ENCODE measurements at places on chromosomes 4 and X. TPM values are rescaled to one million over a fixed set of nuclear protein-coding genes. Genes with fewer than 3 reads are reported as not detected.

GRCh38 chr4:3766785-3767569 is 792 bp downstream of the ADRA2C start:
- DNase-seq = no peak

DNA sequence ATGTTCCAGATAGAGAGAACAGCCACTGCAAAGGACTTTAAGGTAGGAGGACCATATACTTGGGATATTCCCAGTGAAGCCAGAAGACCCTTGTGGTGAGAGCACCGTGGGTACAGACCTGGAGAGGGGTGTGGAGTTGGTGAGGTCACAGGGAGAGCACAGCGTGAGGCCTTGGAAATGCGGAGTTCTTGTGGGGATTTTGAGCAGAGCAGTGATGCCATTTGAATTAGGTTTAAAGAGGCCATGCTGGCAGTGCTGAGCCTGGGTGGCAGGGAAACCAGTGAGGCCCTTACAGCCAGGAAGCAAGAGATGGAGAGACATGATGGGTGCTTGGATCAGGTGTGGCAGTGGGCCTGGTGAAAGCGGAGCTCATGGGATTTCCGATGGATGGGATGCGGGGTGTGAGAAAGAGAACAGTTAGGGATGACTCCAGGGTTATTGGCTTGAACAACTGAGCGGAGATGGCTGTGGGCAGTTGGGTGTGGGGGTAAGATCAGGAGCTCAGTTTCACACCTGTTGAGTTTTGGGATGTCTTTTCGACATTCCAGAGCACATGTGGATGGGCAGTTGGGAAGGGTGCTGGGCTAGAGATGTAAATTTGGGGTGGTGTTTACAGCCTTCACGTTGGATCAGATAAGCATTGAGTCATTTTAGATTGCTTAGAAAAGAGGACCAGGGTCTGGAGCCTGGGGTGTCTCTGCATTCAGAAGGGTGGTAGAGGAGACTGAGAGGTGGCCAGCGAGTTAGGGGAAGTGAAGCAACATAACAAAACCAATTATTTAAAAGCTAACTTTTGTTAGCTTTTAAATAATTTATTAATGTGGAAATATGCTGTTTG is 68.9 kb downstream of the TMEM131L start:
- DNase-seq = no peak

- no peak for DNase-seq
These were observed 13.8 kb upstream of the STBD1 start for GRCh38 chr4:76292730-76293129.

DNA sequence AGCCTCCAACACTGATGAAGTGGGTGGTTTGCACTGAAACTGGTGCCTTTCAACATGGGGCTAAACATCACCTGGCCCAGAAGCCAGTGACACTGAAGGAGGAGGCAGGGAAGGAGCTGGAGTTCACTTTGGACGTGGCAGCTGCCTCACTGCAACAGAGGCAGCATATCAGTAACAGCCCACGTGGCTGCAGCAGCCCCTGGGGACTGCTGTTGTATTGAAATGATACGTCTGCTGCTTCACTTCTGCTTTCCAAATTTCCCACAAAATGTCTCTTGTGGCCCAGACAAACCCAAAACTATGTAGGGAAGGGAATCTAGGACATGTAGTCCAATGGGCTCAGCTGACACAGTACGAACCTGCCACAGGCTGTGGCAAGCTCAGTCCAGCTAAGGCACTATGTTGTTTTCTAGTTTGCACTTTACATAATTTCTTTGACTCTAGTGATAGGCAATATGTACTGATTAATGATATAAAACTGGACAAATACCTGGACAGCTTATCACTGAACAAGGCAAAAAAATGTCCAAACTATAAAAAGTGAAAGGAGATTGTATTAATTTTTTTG is 84.7 kb upstream of the RAPGEF2 start:
- no peak for DNase-seq

The NPY2R gene
- not detected for total RNA-seq

The PCDH10 gene
- total RNA-seq = 0.09 TPM

The MAGEE2 gene
- not detected for total RNA-seq
